ENCODE measurements at places on chromosomes 13 and 19.

GRCh38 chr19:6063576-6064335, 46.5 kb downstream of the RFX2 start:
- DNase-seq = no peak

- DNase-seq = no peak
Measured at GRCh38 chr13:81540777-81541176, 1199.9 kb upstream of the SPRY2 start.

- peak; percentile 40 for DNase-seq
Measured at GRCh38 chr19:36604656-36605100, 435 bp upstream of the ZNF382 start.

GRCh38 chr13:25507841-25508240, 136.1 kb downstream of the ATP8A2 start:
- no peak for DNase-seq

- peak; percentile 60 for DNase-seq
Measured at GRCh38 chr19:50817941-50818858, 5.4 kb downstream of the KLK1 start.

DNA sequence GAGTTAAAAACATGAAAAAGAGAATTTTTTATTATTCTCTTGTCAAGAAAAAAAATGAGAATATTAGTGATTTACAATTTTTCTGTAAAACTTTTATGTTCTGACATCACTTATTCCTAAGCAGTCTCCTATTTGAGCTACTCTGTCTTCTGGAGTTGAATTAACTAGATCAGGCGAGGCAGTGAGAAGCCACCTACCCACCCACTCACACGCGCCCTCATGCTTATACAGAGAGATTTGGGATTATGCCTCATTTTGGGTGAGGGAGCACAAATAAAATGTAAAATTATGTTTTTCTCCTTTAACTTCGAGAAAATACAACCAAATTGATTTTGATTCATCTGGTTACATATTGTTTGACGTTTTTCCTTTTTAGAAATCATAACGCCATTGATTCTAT, 424.5 kb downstream of the ITGBL1 start:
- no peak for DNase-seq

GRCh38 chr19:55149078-55150003, at the start of gene TNNT1:
TSS of gene TNNT1 (minus strand) at chr19:55149206. CDS start at chr19:55147157, 2,049 bp downstream.
- no peak for DNase-seq
